Activated effector memory CD4-positive, alpha-beta T cell treated with anti-CD3 and anti-CD28 coated beads, Interleukin-2, amount 50 U/mL, for 16 hours (primary cell): ENCODE measurements at places on chromosomes 4 and X.

DNA sequence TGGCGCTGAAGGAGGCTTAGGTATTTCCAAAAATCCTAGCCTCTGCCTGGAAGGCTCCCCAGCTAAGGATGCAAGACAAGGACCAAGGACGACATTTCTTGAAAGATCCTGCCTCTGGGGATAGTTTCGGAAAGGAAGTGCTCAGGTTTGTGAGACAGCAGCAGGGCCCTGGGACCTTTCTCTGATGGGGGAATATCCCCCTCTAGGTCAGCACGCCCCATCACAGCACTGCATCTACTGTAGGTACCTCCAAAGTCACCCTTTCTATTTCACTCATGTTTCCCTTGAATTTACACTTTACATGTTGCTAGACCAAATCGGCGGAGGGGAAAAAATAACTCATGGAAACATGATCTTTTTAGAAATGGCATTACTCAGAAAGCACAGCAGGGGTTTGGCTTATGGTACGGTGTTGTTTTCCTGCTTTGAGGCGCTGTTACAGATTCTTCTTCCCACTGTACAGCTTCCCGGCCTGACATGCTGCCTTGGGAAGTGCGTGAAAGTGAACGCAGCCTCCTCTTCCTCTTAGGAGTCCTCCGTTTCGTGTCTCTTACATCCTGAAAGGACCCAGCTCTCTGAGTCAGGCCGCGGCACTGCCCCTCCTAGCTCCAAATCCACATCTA lies 77.2 kb upstream of the DHRSX start:
- no peak for DNase-seq

GRCh38 chr4:67785528-67785927 lies 31.3 kb upstream of the GNRHR start:
- no peak for DNase-seq

DNA sequence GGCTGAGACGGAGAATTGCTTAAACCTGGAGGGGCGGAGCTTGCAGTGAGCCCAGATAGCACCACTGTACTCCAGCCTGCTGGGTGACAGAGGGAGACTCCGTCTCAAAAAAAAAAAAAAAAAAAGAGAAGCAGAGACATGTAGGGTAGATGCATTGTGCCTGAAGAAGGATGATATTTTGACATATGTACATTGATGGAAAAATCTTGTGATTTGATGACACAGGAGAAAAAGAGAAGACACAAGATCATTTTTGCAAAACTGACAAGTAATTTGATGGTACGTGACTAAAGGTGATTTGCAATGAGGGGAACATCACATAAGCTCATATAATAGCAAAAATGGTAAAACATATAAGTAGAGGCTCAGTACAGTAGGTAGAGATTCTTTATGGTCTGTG lies 340.1 kb upstream of the FSTL5 start:
- no peak for DNase-seq

DNA sequence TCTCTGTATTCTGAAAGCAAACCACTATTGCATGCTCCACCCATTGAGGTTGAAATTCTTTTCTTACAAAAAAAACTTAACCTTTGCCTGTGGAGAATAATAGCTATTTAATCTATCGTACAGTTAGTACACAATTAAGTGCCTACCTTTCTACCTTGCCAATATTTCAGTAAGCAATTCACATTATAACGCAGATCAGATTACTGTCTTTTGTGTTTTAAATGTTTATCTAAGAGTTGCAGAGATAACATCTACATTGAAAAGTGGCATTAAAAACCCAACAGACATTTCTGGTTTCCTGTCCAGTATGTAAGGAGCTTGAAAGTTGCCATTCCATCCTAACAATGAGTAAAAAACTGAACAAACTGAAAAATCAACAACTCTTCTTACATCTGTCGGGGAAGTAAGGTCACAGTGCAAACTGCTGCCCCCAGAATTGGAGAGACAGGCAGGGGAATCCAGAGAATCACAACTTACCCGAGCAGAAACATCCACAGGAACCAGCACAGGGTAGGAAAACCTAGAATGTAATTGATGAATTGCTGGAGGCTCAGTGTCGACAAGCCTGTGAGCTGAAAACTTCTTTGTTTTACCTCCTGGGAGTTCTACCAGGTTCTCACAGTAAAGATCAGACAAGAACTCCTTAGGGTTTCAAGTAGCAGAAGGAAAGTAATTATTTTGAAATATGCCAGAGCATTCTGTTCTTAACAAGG lies 27.3 kb upstream of the ACSL4 start:
- DNase-seq, result no peak

GRCh38 chrX:102515975-102516941 lies at the start of gene TMSB15A:
Gene TMSB15A (minus strand): TSS chrX:102516739.
- DNase-seq, result peak; percentile 83

- DNase-seq, result no peak
Observed at GRCh38 chrX:26192204-26192603, at the start of gene MAGEB6. Gene MAGEB6 (plus strand): TSS chrX:26192440. CDS start chrX:26193847, 1,407 bp downstream.

- DNase-seq, result no peak
Observed at GRCh38 chrX:643241-643595, 12.6 kb downstream of the SHOX start.

- peak; percentile 67 for DNase-seq
Observed at GRCh38 chrX:103211012-103211715, 3.7 kb upstream of the BEX4 start.

DNA sequence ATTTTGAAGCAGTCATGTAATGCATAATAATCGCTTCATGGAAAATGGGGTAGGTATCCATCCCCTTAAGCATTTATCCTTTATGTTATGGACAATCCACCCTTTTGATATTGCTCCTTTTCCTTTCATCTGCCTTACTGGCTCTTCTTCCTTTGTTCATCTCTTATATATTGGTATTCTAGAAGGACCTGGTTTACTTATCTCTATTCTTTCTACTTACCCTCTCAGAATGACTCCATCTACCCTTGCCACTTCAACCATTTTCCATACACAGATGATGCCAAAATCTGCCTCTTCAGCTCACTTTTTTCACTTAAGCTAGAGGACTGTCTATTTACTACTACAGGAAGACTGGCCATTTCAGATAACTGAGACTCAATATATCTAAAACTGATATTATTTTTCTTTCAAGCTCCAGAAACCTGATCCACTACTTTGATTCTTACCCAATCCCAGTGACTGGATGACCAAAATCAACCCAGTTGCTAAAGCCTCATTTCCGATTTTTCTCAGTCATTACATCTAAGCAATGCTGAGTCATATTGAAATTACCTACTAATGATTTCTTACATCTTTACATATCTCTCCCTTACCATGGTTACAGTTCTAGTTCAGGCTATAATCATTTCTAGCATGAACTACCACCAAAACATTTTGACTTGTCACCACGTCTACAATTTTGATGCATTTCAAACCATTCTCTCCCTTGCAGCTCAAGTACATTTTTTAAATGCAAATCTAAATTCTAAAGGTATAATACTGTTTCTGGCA lies 93.7 kb downstream of the FAAH2 start:
- no peak for DNase-seq

DNA sequence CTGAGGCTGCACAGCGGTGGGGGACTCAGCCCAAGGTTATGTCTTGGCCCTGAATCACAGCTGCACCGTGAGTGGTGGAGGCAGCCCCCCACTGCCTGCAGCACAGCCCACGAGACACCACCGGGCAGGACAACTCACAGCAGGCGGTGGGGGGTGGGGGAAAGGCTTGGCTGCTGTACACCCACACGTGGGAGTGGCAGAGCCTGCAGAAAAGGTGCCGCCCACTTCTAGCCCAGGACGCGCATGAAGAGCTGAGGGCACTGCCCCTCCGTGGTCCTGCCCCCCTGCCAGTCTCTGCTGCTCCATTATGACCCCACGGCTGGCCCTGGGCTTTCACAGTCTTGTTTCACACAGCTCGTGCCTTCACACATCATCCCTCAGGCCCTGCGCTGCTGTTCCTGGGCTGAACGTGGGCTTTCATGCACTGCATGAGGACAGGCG lies 40.8 kb downstream of the FGFRL1 start:
- peak; percentile 56 for DNase-seq

DNA sequence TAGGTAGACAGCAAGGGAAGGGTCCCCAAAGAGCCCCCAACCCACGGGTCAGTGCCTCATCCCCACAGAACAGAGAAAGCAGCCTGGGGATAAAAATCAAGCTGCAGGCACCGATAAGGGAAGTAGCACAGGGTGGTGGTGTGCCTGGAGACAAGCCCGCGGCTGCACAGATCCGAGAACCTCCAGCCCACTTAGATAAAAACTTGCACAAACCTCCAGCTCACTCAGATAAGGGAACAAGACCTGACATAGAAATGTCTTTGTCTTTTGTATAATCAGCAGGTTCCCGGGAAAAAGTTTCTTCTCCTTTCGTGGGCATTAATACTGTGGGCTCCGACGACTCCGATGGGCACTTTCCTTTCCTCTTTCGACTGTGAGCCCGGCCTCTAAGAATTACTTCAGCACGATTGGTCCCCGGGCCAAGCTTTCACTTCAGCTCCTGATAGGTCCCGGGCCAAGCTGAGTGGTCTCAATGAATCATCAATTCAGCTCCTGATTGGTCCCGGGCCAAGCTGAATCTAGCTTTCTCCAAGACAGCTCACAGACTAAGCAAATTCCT lies 32.4 kb downstream of the PRDX4 start:
- DNase-seq, result no peak

GRCh38 chr4:29805245-29805644 lies 914.9 kb upstream of the PCDH7 start:
- no peak for DNase-seq

- no peak for DNase-seq
Observed at GRCh38 chr4:32503241-32503640, 1783.1 kb downstream of the PCDH7 start.

DNA sequence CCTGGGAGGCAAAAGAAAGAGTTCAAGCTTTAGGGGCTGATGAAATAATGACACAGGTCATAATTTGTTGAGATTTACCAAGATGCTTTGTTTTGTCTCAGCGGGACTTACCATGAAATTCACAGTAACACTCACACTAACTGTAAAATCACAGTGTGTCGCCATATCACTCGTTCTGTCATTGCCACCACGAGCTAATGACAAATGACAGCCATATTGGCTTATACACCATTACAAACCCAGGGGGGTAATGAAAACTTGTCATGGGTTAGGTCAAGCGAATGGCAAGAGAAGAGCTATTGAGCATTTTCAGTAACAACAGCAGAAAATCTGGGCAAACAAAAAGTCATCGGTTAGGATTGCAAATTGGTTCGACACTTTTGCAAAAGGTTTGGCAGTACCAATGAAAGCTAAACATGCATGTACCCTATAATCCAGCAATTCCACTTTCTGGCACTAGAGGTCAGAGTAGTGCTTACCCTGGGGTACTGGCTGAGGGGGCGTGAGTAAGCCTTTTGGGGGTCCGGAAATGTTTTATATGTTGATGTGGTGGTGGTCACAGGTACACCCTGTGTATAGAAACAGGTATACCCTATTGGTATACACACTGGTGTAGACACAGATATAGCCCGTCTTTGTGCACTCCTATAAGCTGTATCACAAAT lies 83.9 kb upstream of the RAI2 start:
- no peak for DNase-seq

- DNase-seq, result no peak
Observed at GRCh38 chr4:103998756-103999155, 279.0 kb upstream of the TACR3 start.
